ENCODE measurements at places on chromosomes 6 and 20. TPM values are rescaled to one million over a fixed set of nuclear protein-coding genes. Genes with fewer than 3 reads are reported as not detected.

The OGFR gene
- 21.6 TPM for polyA plus RNA-seq

GRCh38 chr6:19052219-19052618 is 665.1 kb downstream of the RNF144B start:
- no peaks in the 10 kb centered on the region for H3K36me3 ChIP-seq
- no peak overlapping the region for H3K27ac ChIP-seq
- H3K4me3 ChIP-seq, result no peak overlapping the region

GRCh38 chr6:154352898-154353585 is 3.6 kb downstream of the IPCEF1 start:
- H3K27me3 ChIP-seq, result peaks cover 3% of the 10 kb centered on the region
- DNase-seq, result no peak
- no peaks in the 10 kb centered on the region for H3K4me1 ChIP-seq
- H3K4me3 ChIP-seq, result no peak overlapping the region

GRCh38 chr6:122143813-122144601 is 255.4 kb upstream of the HSF2 start:
- no peak overlapping the region for H3K4me3 ChIP-seq
- no peak for DNase-seq
- H3K27me3 ChIP-seq, result peaks cover 2% of the 10 kb centered on the region
- H3K36me3 ChIP-seq, result no peaks in the 10 kb centered on the region

GRCh38 chr6:85113934-85114580 is 335.8 kb upstream of the NT5E start:
- no peak overlapping the region for H3K4me3 ChIP-seq
- H3K4me1 ChIP-seq, result no peaks in the 10 kb centered on the region
- H3K27me3 ChIP-seq, result peaks cover 1% of the 10 kb centered on the region
- no peak overlapping the region for H3K27ac ChIP-seq

GRCh38 chr20:17023806-17024205 is 203.0 kb upstream of the PCSK2 start:
- H3K27me3 ChIP-seq, result peaks cover 4% of the 10 kb centered on the region
- no peak overlapping the region for H3K27ac ChIP-seq
- no peaks in the 10 kb centered on the region for H3K36me3 ChIP-seq
- H3K4me3 ChIP-seq, result no peak overlapping the region

- no peak for DNase-seq
- H3K4me1 ChIP-seq, result peaks cover 41% of the 10 kb centered on the region
- no peak overlapping the region for H3K27ac ChIP-seq
- no peak overlapping the region for H3K4me3 ChIP-seq
Observed at GRCh38 chr6:4603291-4603690, 172.9 kb upstream of the CDYL start.

DNA sequence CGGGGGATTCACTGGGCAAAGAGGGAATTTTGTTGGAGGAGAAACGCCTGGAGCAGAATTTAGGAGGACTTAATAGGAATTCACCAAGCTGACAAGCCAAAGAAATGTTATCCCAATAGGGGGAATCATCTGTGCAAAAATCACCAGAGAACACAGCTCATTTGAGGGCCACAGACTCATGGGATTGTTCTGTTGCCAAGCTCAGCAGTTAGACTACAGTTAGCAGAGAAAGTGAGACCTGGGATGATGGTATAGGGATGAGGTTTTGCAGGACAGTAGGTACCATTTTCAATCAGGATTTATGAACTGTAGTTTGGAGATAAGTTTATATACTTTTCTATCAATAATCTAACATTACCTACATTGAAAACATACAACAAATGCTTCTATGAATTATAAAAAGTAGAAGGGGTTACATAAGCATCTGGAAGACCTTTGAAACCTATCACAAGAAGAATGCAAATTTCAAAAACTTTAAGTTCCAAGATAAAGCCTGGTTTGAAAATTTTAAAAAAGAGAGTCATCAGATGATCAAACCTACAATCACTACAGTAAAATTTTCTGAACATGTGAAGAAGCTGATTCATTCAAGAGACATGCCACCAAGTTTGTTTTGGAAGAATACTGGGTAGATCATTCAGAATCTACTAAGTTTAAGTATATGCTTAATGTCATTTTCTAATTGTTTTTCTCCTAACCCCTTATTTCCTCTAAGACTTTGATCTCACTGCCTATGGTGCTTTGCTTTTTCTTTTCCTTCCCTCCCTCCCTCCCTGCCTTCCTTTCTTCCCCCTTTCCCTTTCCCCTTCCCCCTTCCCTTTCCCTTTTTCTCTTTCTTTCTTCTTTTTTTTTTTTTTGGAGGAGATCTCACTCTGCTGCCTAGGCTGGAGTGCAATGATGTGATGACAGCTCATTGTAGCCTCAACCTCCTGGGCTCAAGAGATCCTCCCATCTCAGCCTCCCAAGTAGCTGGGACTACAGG is 81.5 kb downstream of the KIF13A start:
- peaks cover 2% of the 10 kb centered on the region for H3K27me3 ChIP-seq
- H3K4me3 ChIP-seq, result no peak overlapping the region
- H3K36me3 ChIP-seq, result no peaks in the 10 kb centered on the region
- DNase-seq, result no peak
- H3K27ac ChIP-seq, result no peak overlapping the region
- H3K4me1 ChIP-seq, result peaks cover 26% of the 10 kb centered on the region

The KIF13A gene
- 1.1 TPM for polyA plus RNA-seq

DNA sequence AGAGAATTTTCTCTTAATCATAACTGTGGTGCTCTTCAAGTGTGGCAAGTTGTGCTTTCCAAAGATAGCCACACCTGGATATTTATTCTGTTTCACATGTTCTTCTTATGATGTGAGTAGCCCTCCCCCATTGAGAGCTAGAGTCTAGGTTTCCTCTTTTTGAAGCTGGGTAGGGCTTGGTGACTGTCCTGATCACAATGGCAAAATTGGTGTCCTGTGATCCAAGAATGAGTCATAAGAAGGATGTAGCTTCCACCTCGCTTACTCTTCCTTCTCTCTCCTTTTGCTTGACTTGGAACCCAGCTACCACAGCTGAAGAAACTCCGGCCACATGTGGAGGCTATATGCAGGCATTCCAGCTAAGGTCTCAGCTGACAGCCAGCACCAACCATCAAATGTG is 7.4 kb upstream of the IGF2R start:
- DNase-seq, result no peak
- H3K27ac ChIP-seq, result no peak overlapping the region
- H3K4me1 ChIP-seq, result no peaks in the 10 kb centered on the region

GRCh38 chr20:23299673-23300050 is 50.9 kb upstream of the NXT1 start:
- H3K36me3 ChIP-seq, result no peaks in the 10 kb centered on the region
- H3K27me3 ChIP-seq, result no peaks in the 10 kb centered on the region
- H3K4me1 ChIP-seq, result no peaks in the 10 kb centered on the region
- H3K27ac ChIP-seq, result no peak overlapping the region
- no peak for DNase-seq

The SCRT2 gene
- polyA plus RNA-seq, result not detected

GRCh38 chr6:75620381-75621304 is 19.0 kb downstream of the SENP6 start:
- DNase-seq, result no peak
- peak overlapping the region; percentile 49 for H3K4me3 ChIP-seq
- peak overlapping the region; percentile 81 for H3K27ac ChIP-seq

- H3K4me1 ChIP-seq, result no peaks in the 10 kb centered on the region
- H3K36me3 ChIP-seq, result peaks cover 7% of the 10 kb centered on the region
- no peaks in the 10 kb centered on the region for H3K27me3 ChIP-seq
- no peak overlapping the region for H3K4me3 ChIP-seq
Observed at GRCh38 chr6:166516251-166516884, 70.1 kb downstream of the RAMACL start.

DNA sequence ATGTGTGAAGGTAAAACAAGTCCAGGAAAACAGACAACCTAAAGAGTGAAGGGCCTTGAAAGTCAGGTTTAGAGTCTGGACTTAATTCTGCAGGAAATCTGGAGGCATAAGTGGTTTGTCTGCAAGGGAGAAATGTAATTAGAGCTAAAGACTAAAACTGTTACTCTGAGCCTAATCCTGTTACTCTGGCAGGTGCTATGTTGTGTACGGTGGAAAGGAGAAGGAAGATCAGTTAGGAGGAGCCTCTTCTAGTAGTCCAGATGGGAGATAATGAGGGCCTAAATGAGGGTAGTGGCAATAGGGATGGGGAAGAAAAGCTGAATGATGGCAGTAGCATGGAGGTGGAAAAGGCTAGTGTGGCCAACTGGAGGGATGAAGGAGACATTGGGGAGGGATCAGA is 118.5 kb downstream of the PDSS2 start:
- DNase-seq, result no peak
- H3K4me3 ChIP-seq, result no peak overlapping the region
- H3K4me1 ChIP-seq, result no peaks in the 10 kb centered on the region
- H3K36me3 ChIP-seq, result no peaks in the 10 kb centered on the region
- no peak overlapping the region for H3K27ac ChIP-seq

- no peak overlapping the region for H3K4me3 ChIP-seq
- no peaks in the 10 kb centered on the region for H3K36me3 ChIP-seq
- no peak for DNase-seq
- H3K27ac ChIP-seq, result no peak overlapping the region
- H3K4me1 ChIP-seq, result no peaks in the 10 kb centered on the region
- peaks cover 12% of the 10 kb centered on the region for H3K27me3 ChIP-seq
Observed at GRCh38 chr20:4488407-4489339, 233.0 kb upstream of the PRND start.

DNA sequence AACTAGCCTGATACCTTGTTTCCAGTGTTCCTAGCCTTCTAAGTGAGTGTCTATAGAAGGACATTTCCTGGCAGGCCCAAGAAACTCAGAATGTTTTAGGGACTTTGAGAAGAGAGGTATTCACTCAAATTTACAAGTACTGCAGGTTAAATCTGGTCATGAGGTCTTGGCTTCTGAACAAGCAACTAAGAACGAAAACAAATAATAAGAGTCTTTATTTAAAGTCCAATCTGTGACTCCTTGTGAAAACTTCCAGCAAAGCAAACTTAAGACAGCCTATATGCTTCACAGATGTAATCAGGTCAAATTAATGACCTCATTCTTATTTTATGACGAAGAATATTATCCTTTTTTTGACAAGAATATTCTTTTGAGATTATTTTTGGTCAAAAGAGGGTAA is 79.4 kb upstream of the PRSS16 start:
- H3K36me3 ChIP-seq, result no peaks in the 10 kb centered on the region
- no peak for DNase-seq

The WFDC5 gene
- polyA plus RNA-seq, result not detected

The TSPO2 gene
- polyA plus RNA-seq, result not detected

The PHACTR3 gene
- polyA plus RNA-seq, result not detected

The ENPP1 gene
- polyA plus RNA-seq, result 2.5 TPM

Data from immature natural killer cell (primary cell).